Mesothelial cell of epicardium (in vitro differentiated cells): ENCODE measurements at places on chromosomes 7 and 10. TPM values are rescaled to one million over a fixed set of nuclear protein-coding genes. Genes with fewer than 3 reads are reported as not detected.

DNA sequence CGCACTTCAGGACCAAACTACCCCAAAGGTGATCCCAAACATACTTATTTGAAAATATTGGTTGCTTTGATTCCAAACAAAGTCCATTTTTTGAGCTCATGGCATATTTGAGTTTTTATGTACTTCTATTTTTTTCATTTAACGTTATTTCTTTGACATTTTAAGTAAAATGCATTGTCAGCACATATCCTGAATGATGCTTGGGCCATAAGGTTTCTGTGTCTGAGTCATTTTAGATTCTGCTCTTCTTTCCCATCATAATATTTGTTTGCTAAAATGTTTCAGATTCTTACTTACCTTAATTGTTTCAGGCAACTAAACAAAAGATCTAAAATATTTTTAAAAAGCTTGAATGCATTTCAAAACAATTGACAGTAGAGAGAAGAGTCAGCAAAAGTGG is 998.2 kb downstream of the REEP3 start:
- no peak overlapping the region for H3K27ac ChIP-seq
- no peak overlapping the region for H3K4me3 ChIP-seq
- no peaks in the 10 kb centered on the region for H3K27me3 ChIP-seq
- no peak for DNase-seq
- peaks cover 2% of the 10 kb centered on the region for H3K4me1 ChIP-seq

DNA sequence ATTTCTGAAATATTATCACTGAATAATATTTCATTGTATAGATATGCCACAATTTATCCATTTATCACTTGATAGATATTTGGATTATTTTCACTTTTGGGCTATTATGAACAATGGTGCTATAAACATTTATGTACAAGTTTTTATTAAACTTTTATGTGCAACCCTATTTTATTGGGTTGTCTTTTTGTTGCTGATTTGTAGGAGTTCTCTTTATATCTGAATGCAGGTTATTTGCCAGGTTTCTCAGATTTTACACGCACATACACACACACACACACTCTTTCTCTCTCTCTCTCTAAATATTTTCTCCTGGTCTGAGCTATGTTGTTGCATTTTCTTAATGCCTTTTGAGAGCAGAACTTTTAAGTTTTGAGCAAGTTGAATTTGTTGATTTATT is 36.2 kb downstream of the ADK start:
- no peak for DNase-seq
- H3K27me3 ChIP-seq: no peaks in the 10 kb centered on the region
- no peak overlapping the region for H3K4me3 ChIP-seq
- H3K4me1 ChIP-seq: peaks cover 30% of the 10 kb centered on the region
- H3K36me3 ChIP-seq: no peaks in the 10 kb centered on the region

C7orf33 gene
- total RNA-seq: not detected in 3 replicates

- no peak overlapping the region for H3K27ac ChIP-seq
- no peak for DNase-seq
- H3K4me3 ChIP-seq: no peak overlapping the region
- peaks cover 37% of the 10 kb centered on the region for H3K36me3 ChIP-seq
- H3K27me3 ChIP-seq: no peaks in the 10 kb centered on the region
These were observed 72.8 kb downstream of the GNA12 start for GRCh38 chr7:2771274-2771731.

RGR gene
- total RNA-seq: not detected in 3 replicates

DNA sequence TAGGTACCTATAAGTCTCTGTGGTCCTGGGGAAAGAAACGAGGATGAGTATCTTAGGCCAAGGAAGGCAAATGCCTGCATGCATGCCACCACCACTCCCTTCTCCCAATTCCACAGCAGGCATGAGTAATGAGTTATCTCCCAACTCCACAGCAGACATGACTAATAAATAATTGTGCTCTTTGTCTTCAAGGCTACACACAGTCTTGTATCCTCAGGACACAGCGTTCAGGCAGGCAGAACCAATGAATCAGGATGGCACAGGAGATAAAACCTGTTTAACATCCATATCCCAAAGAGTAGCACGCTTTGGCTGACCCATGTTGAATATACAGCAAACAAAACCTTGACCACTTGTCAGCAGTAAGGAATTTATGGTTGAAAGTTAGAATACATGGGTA is 229.7 kb upstream of the NFE2L3 start:
- DNase-seq: no peak
- H3K27me3 ChIP-seq: peaks cover 4% of the 10 kb centered on the region
- H3K4me3 ChIP-seq: no peak overlapping the region
- H3K4me1 ChIP-seq: no peaks in the 10 kb centered on the region
- no peak overlapping the region for H3K27ac ChIP-seq

DNA sequence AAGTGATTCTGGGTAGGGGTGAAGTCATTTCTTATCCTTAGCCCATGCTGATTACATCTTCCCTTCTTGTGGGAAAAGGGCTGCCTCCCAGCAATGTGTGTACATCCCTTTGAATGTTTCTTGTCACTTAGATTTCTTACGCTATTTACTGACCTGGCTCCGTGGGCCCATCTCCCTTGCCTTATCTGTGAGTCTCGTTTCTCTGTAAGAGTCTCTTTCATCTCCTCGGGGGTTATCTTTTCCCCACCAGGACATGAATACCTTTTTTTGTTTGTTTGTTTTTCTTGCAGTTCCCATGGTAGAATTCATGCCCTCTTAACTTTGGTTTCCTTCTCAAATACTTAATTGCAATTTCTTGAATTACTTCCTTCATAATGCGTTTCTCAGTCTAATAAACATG is 107.7 kb downstream of the BAMBI start:
- H3K27me3 ChIP-seq: no peaks in the 10 kb centered on the region
- no peaks in the 10 kb centered on the region for H3K36me3 ChIP-seq
- H3K4me1 ChIP-seq: peaks cover 37% of the 10 kb centered on the region
- H3K4me3 ChIP-seq: no peak overlapping the region
